GM04503 (cell line): ENCODE measurements at places on chromosomes 1 and 21.

GRCh38 chr1:233625510-233625981 lies 11.6 kb downstream of the KCNK1 start:
- DNase-seq = no peak

DNA sequence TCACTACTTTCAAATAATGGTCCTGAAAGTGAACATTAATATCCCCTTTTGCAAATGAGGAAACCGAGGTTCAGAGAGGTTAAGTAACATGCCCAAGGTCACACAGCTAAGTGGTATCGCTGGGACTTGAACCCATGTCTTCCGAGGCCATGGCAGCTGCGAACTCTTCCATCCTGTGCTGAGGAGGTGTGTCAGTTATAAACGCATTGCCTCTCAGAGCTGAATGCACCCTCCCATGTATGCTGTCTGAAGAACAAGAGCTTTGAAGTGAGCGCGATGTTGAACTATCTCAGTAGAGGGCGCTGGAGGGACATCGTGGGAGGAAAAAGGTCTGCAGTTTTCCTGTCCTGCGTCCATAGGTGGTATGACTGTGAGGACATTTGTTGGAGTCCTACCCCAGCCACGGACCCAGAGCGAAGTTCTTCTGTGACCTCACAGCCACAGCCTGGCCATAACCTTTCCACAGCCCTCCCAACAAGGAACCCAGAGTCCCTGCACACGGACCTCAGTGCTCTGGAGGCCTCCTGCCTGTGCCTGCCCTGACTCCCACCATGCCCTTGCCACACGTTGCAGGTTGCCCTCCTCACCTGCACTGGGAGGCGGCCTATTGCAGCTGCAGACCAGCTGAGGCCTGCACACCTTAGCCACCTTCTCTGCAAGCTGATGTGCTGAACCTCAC lies 7.5 kb downstream of the MYOC start:
- peak; percentile 71 for DNase-seq

- DNase-seq = no peak
Observed at GRCh38 chr1:215772151-215772550, 205.0 kb downstream of the KCTD3 start.

DNA sequence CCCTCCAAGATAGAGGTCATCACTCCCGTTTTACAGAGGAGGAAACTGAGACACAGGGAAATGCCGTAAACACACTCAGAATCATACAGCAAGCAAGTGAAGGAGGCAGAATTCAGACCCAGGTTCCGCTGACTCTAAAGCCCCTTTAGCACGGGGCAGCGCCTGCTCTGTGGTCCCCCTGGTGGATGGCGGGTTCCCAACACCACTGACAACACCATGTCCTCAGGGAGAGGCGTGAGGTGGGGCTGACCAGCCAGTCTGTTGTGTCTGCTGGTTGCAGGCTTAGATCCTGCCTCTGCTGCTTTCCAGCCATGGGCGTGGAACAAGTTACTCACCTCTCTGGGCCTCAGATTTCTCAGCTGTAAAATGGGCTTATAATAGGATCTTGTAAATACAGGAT lies 617.3 kb downstream of the MATN1 start:
- DNase-seq = no peak

GRCh38 chr1:217911908-217912307 lies 280.8 kb downstream of the SPATA17 start:
- DNase-seq = no peak

- DNase-seq = no peak
Observed at GRCh38 chr1:156461109-156461508, 39.5 kb downstream of the MEF2D start.

DNA sequence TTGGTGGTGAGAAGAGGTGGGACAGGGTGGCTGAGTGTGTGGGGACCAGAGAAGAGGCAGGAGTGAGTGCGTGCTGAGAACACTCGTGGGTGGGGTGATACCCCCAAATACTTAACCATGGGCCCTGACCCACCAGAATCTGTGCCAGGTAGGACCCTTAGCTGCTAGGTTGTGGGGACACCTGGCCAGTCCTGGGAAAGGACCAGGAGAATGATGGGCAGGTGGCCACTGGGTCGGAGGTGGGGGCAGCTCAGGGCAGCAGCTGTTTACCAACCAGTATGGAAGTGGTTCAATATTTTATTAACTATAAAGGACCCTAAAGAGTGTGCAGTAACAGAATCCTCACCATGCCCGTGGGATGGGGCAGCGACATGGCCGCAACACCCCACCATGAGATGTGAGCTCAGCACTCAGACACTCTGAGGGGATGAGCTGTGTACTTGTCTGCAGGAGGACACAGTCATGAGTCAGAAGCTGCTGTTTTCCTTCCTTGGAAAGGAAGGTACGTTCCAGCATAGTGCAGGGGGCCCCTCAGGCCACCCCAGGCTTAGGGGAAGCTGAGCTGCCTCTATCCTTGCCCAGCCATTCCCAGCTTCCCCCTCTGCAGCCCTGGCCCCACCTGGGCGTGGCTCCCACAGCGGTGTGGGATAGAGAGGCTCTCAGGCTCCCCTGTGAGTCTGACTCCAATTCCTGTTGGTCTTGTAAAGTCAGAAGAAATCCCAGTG lies 25.4 kb downstream of the TEX35 start:
- DNase-seq = peak; percentile 61

DNA sequence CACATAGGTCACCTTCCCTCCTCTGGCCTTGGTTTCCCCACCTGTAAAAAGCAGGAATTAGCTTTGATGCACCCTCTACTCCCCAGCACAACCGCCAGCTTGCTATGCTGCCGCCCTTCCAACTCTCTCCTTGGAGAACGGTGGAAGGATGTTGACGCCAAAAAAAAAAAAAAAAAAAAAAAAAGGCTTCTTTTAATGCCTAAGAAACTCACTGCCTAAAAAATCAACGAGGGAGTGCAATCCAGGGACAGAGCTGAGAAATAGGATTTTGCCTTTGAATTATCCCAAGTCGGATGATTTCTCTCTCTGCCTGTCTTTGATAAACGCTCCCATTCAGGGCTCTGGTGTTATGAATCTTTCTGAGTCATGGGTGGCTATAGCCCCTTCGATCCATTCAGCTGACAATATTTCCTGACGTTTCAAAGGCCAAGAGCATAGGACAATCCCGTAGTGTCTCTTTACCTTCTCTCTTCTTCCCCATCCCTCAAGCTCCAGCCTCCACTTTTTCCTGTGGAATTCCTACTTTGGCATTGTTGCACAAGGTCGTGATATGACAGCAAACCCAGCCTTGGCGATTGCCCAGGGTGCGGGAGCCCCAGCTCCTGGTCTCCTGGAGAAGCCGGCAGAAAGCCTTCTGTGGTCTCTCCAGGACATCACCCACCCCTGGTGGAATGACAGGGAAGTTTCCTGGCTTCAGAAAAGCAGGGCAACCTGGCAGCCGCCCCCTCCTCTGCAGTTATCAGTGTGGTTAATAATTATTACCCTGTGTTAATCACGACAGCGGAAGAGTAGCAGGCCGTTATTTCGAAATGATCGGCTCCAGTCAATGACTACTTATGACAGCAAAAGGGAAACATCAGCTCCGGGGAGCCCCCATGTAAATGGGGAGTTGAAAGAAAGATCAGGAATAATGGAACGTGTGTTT lies 8.0 kb upstream of the PLXNA2 start:
- no peak for DNase-seq

- no peak for DNase-seq
Observed at GRCh38 chr1:182069028-182069466, 7.5 kb upstream of the ZNF648 start.

- DNase-seq = no peak
Observed at GRCh38 chr1:211327346-211327921, 801 bp downstream of the TRAF5 start.

GRCh38 chr1:145960468-145961108 lies 2.8 kb upstream of the LIX1L start:
- no peak for DNase-seq

- DNase-seq = no peak
Observed at GRCh38 chr1:213331631-213332175, 280.7 kb downstream of the RPS6KC1 start.
